Stomach (tissue), 19 donors: ENCODE measurements at places on chromosomes 12 and 14.

- DNase-seq, result no peak
Measured at GRCh38 chr14:76138119-76138757, 13.5 kb upstream of the GPATCH2L start.

- DNase-seq, result no peak
Measured at GRCh38 chr14:85054178-85054577, 475.8 kb upstream of the FLRT2 start.

DNA sequence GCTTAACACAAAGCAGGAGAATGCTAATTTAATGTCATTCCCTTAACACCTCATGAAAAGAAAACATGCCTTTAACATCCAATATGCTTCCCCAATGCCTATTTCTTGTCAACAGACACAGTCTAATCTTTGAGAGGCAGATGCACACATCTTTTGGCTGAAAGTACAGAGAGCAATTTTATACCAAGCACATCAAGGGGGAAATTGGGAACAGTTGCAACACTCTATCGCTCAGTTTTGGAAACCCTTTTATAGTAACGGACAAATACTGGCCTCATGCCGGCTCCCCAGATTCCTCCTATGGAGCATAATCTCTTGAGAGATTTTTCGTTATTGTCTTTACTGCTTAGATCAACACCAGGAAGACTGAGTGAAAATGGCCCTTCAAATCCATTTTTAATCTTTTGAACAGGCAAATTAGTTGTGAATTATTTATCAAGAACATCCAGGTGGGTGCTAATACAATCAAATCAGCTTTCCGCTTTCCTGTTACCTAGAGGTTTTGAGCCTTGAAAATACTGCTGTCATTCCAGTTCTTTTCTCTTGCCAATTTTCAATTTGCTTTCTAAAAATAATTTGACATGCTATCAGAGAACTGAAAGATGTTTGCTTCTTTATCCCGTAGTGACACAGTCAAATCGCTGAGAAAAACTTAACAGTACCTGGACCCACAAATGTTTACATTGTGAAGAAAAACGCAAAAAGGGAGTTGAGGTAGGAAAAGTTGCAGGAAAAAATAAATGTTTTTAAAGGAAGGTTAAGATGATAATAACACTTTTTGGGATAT, 60.7 kb upstream of the CAND1 start:
- no peak for DNase-seq

GRCh38 chr12:64395739-64396138, 5.2 kb upstream of the C12orf56 start:
- DNase-seq, result peak; percentile 40

DNA sequence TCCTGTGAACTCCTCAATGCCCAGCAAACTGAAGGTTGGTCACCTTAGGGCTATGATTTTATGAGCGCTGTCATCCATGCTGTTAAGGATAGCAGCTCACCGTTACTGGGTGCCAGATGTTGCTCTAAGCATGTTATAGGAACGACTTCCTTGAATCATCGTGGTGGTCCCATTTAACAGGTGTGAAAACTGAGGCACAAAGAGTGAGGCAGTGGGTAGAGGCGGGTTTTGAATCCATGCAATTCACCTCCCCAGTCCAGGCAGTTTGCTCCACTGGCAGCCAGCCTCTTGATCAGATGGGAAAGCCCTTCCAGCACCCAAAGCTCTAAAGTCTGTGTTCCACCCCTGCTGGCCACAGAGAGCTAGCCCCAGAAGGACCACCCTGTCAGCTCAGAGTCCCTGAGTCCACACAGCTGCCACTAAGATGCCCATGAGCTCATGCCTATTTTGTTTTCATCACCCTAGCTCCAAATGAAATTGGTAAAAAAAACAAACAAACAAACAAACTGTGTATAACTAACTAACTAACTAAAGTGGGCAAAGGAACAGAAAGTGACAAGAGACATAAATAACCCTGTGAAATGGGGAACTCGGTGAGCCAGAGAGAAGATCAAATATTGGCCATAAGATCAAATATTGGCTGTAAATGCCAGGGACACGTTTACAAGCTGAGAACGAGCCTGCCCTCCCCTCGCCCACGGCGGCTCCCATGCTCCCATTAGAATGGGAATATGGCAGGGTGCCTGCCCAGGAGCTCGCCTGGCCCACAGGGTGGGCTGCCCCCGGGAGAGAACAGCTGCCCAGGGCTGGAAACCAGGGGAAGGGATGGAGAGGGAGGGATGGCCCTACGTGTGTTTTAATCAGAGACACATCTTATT, 72.3 kb upstream of the RFLNA start:
- DNase-seq, result no peak

DNA sequence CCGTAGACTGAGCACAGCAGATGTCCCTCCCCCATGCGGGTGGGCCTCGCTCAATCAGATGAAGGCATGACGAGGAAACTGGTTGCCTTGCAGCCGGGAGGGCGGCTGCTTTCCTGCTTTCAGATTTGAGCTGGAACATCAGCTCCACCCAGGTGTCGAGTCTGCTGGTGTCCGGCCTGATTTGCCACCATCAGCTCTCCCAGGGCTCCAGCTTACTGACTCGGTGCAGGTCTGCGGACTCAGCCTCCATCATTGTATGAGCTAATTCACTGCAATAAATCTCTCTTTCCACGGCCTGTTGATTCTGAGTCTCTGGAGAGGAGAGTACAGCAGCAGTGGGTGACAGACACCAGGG, 156.2 kb downstream of the KIF26A start:
- DNase-seq, result no peak

DNA sequence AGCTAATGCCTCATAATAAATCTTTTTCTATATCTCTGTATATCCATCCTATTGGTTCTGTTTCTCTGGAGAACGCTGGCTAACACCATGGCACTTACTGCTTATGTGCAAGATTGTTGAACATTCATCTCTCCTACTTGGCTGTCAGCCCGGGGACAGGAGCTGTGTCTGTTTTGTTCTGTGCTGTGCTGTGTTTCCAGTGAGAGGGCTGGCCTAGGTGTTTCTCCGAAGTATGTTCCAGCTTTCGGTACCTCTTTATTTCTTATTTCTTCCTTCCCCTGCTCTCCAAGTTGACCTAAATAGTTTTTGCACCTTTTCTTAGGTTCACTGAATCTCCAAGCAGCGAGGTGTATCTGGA, 18.8 kb upstream of the NR4A1 start:
- DNase-seq, result peak; percentile 78

DNA sequence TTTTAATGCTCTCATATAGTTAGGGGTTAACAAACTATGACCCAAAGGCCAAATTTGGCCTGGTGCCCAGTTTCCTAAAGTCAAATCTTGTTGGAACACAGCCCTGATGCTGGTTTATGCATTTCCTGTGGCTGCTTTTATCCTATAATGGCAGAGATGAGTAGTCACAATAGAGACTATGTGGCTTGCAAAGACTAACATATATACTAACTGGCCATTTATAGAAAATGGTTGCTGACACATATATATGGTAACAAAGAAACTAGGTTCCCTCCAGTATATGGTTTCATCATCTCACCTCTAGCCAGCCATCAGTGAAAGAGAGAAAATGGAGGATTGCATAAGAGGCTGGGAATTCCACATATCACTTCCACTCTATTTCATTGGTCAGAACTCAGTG, 10.8 kb downstream of the NAV3 start:
- DNase-seq, result peak; percentile 26

DNA sequence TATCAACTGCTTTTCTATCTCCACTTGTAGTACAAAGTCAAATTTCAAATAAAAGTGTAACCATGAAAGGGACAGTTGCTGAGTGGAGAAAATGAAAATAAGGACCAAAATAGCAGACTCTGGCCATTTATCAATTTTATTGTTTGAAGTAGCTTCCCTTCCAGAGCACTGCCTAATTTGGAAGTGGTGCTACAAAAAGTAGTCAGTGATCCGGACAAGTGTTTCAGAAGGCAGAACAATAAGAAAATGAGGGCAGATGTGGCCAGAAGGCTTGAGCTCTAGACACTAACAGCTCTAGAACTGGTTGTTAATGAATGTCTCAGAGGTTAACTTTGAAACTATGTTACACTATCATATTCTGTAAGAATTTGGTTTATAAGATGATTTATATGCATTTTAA, 48.9 kb downstream of the ABCC9 start:
- no peak for DNase-seq

- peak; percentile 52 for DNase-seq
Measured at GRCh38 chr14:72118841-72119240, 186.6 kb downstream of the RGS6 start.

DNA sequence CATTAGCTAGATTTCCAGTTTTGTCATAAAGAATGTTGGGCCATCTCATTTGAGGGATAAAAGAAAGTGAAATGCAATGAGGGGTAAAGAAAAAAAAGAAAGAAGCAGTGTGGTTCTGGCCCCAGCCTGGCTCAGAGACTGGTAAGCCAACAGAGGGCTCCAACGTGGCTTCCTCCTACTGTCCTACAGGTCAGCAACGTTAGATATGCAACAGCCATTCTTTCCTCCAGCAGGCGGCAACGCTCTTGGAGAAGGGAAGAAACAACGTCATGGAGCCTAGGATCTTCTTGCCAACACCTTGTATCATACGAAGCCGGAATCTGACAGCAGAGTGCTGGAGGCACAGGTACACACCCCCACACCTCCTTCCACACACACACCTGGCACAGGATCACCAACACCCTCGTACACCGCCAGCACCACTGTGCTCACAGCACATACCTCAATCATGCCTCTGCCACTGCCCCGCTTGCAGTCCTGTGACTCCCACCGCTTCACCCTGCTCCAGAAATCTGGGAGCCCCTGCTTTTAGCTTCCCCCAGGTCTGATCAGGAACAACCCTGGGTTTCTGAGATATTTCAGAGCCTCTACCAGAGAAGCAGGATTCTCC, 102.8 kb downstream of the RPAP3 start:
- DNase-seq, result no peak

GRCh38 chr14:67447033-67447381, 35.0 kb upstream of the PLEK2 start:
- DNase-seq, result no peak

GRCh38 chr12:18849080-18849479, 111.2 kb downstream of the CAPZA3 start:
- DNase-seq, result peak; percentile 21

DNA sequence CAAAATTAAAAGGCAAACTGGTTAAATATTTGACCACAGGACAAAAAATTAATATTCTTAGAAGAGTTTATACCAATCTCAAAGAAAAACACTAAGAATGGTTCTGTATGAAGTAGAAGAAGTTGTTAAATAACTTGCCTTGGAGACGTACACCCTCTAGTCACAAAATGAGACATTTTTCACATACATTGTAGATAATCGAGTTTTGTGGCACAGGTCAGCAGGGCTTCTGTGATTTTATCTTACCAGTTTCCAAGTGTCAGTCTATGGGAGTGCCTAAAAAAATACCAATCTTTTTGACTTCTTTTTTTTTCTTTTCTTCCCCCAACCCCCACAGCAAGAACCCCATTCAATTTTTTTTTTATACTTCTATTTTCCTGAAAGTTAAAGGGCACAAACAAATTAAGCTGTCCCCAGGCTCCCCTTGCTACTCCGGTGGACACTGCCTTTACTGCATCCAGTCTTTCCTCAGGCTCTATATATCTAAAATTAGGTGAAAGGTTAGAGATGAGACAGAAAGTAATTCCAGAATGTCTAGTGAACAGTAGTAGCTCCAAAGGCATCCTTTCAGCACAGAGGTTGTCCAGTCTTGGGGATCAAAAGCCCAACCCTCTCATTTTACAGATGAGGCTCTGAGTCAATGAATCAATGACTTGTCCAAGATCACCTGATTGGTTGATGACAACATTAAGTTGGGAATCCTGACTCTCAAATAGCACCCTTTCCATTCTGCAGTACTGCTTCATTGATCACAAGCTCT, 6.2 kb downstream of the LIMA1 start:
- DNase-seq, result no peak

GRCh38 chr14:93137864-93138263, 22.1 kb upstream of the ITPK1 start:
- DNase-seq, result peak; percentile 94

- peak; percentile 92 for DNase-seq
Measured at GRCh38 chr12:94100990-94101737, 47.2 kb upstream of the PLXNC1 start.

DNA sequence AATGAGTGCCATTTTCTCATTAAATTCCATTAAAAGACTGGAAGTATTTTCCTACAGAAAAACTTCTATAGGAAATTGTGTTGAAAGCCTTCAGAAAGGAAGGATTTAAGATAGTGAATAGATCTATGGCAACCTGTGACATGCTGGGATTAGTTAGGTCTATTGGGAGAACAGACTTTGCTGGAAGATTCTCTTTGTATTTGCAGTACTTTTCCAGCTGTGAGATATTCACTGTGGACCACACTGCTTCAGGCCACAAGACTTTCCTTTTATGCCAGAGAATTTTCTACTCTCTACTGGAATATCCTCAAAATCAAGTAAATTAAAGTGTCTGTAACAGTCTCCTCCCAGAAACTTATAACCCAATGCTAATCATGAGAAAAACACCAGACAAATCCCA, 136.2 kb downstream of the MYRFL start:
- no peak for DNase-seq

DNA sequence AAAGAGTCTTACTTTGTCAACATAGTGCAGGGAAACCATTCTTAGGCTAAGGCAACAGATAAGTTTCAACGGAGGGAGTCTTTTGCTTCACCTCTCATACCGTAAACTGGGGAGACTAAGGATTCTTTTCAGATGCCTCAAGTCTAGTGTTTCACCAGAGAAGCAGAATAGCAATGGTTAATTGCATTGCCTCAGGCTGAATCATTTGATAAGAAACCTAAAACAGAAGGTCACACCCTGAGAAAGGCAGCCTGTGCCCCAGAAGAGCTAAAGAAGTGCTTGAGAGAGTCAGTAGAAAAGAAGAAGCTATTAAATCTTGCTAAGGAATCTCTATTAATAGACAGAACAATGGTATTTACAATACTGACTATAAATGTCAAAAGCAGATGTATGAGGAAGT, 21.8 kb upstream of the ATXN7L3B start:
- DNase-seq, result no peak

DNA sequence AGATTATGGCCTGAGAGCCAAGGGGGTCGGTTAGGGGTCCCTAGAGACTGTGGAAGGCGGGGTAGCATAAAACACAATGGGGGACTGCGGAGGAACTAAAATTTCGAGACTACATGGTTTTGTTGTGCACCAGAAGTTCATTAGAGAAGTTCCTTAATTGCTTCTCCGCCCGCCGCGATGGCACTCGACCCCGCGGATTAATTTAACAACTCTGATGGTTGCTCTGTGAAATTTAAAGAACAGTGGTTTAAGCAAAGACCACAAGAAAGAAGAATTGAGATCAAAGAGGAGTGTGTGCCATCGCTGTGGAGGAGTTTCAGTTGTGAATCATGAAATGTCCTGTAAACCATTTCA, 1.4 kb upstream of the CCDC88C start:
- DNase-seq, result peak; percentile 24

DNA sequence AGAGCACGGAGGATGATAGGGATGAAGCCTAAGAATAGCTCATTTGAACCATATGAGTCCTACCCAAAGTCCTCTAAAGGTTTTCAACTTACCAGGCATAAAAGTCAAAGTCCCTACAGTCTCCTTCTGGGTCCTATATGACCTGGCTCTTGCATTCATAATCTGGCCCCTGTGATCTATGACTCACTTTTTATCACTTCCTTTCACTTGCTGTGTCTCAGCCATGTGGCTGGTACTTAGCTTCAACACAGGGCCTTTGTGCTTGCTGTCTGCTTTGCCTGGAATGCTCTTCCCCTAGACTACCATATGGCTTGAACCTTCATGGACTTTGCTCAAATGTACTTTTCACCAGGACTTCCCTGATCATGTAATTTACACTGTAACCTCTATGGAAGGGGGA, 137.6 kb upstream of the TMTC1 start:
- peak; percentile 1 for DNase-seq

- no peak for DNase-seq
Measured at GRCh38 chr12:91983935-91984334, 161.7 kb downstream of the BTG1 start.
